IMR-90 (cell line): ENCODE measurements at places on chromosomes 6 and 20. TPM values are rescaled to one million over a fixed set of nuclear protein-coding genes. Genes with fewer than 3 reads are reported as not detected.
A peak's percentile ranks its signal among the peaks of the same experiment; 100 is the strongest.

The ADGB gene
- polyA plus RNA-seq, result not detected in 2 replicates

The PI3 gene
- not detected in 2 replicates for polyA plus RNA-seq

The PRSS16 gene
- polyA plus RNA-seq, result 0.14 and 0.39 TPM in 2 replicates

The POM121L2 gene
- not detected in 2 replicates for polyA plus RNA-seq

The TGM3 gene
- polyA plus RNA-seq, result not detected in 2 replicates

GRCh38 chr6:37704923-37705238 lies 7.2 kb upstream of the MDGA1 start:
- no peak for DNase-seq

GRCh38 chr20:25065625-25066338 lies 7.8 kb upstream of the ACSS1 start:
- DNase-seq, result peak; percentile 52

- peak; percentile 24 for DNase-seq
Measured at GRCh38 chr6:1798303-1798964, 188.7 kb downstream of the FOXC1 start.

GRCh38 chr6:16319813-16320532 lies 81.6 kb downstream of the GMPR start:
- DNase-seq, result peak; percentile 98

- no peak for DNase-seq
Measured at GRCh38 chr6:40128127-40128526, 193.9 kb upstream of the MOCS1 start.

DNA sequence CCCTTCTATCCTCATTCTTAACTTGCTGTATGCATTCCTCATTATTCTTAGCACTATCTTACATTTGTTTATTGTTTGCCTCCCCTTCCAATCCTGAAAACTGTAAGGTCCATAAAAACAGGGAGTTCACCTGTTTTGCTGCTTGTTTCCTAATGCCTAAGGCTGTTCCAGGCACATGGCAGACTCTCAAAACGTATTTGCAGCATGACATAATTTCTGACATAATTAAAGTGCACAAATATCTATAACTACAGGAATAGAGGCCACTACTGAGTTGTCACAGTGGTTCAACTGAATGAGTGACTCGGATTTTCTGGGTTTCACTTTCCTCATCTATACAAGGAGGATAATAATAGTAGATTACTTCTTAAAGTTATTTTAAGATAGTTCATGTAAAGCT lies 83.0 kb downstream of the HFE start:
- no peak for DNase-seq

DNA sequence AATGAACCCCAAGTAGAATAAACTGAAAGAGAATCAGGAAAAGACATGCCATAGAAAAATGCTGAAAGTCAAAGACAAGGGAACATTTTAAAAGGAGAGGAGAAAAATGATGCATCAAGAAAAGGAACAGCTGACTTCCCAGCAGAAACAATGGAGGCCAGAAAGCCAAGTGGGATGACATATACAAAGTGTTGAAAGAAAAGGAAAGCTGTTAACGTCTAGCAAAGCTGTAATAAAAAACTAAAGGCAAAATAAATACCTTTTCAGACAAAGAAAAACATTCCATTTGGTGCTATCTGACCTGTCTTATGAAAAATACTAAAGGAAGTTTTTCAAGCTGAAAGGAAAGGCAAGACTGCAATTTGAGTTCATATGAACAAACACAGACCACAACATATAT lies 34.1 kb upstream of the PDE10A start:
- no peak for DNase-seq

GRCh38 chr6:170147832-170148708 lies 142.8 kb downstream of the DLL1 start:
- no peak for DNase-seq
